ENCODE measurements at places on chromosomes 6 and 20.

DNA sequence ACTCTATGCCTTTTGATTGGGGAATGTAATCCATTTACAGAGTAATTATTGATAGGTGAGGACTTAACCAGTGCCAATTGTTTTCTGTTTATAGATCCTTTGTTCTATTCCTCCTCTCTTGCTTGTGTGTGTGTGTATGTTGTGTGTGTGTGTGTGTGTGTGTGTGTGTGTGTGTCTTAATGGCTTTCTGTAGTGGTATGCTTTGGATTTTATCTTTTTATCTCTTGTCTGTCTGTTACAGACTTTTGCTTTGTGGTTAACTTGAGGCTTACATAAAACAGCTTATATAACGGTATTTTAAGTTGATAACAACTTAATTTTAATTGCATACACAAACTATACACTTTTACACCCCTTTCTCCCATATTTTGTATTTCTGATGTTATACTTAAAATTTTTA is 54.7 kb downstream of the CDC5L start:
- no peaks in the 10 kb centered on the region for H3K27me3 ChIP-seq
- no peak overlapping the region for H3K4me3 ChIP-seq
- DNase-seq, result no peak
- H3K27ac ChIP-seq, result no peak overlapping the region

GRCh38 chr20:16407251-16408067 is 165.8 kb downstream of the KIF16B start:
- no peak overlapping the region for H3K4me3 ChIP-seq
- no peak overlapping the region for H3K27ac ChIP-seq
- H3K4me1 ChIP-seq, result no peaks in the 10 kb centered on the region
- H3K36me3 ChIP-seq, result peaks cover 13% of the 10 kb centered on the region
- no peaks in the 10 kb centered on the region for H3K27me3 ChIP-seq

DNA sequence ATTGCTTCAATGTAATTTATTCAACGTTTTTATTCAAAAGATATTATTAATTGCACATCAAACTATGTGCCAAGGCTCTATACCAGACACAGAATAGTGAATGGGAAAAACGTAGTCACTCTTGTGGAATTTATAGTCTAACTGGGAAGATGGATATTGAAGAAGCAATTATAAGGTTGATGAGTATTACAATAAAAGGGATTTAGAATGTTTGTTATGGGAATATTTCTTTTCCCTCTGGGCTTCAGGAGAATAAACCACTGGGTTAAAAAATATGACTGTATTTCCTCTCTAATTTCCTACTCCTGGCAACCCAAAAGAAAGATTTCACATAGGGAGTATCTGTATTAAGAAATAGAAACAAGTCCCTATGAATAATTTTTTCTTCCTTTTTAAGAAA is 25.1 kb upstream of the UTRN start:
- no peak overlapping the region for H3K4me3 ChIP-seq
- no peak overlapping the region for H3K27ac ChIP-seq
- H3K36me3 ChIP-seq, result no peaks in the 10 kb centered on the region
- peaks cover 6% of the 10 kb centered on the region for H3K4me1 ChIP-seq
- H3K27me3 ChIP-seq, result no peaks in the 10 kb centered on the region

DNA sequence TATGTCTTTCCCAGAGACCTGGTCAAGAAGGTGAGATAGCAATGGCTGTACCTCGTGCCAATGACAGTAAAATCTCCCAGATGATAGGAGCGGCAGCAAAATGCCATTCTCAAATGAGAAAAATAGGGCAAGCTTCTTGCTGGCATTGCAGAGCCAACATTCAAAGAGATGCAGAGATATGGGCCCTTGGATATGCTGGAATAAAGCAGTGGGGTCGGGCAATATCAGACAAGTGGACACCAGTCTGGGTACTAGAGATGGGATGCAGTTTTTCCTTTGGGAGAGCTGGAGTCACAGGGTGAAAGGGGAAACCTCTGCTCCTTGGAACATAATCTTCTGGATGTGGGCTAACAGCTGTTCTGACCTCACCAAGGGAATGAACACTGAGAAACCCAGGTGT is 29.0 kb downstream of the GSTA4 start:
- no peaks in the 10 kb centered on the region for H3K27me3 ChIP-seq
- no peak overlapping the region for H3K4me3 ChIP-seq
- H3K36me3 ChIP-seq, result no peaks in the 10 kb centered on the region
- no peak overlapping the region for H3K27ac ChIP-seq

- DNase-seq, result no peak
- peaks cover 4% of the 10 kb centered on the region for H3K36me3 ChIP-seq
- no peaks in the 10 kb centered on the region for H3K4me1 ChIP-seq
Observed at GRCh38 chr20:45873409-45874103, 7.5 kb upstream of the ZSWIM1 start.

DNA sequence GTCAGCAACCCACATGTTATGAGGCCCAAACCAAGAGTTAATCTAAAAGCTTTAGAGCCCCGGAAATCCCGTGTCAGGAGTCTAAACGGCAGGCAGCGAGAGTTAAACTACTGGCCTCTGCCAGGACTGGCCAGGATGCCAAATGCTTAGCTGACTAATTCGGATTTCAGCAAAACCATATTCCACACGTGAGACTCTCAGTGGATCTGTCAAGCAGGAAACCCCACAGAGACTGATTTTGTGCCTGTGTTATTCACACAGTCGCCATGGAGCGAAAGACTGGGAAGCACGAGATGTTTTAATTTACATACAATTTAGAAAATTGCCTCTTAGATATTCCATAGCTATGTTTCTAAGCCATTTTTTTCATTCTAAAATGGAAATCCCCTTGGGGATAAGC is 152.9 kb downstream of the RNASET2 start:
- H3K27ac ChIP-seq, result no peak overlapping the region
- H3K27me3 ChIP-seq, result no peaks in the 10 kb centered on the region

DNA sequence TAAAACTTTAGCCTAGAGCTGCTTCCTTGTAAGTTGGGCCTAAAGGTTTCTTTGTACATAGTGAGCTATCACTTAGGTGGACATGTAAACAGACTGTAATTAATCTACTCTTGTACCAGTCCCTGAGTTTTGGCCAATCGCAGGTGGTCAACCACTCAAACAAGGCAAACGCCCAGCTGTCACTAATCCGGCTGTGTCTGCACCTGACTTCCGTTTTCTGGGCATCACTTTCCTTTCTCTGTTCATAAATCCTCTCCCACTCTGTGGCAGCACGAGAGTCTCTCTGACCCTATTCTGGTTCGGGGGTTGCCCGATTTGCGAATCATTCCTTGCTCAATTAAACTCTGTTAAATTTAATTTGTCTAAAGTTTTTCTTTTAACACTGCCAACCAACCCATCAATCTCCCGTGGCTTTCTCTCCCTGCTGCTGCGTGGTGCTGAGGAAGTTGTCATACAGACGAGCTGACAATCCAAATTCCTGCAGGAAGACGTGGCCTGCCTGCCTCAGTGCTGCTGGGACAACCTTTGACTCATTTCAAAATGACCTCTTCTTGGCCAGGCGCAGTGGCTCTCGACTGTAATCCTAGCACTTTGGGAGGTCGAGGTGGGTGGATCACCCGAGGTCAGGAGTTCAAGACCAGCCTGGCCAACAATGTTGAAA is 206.3 kb downstream of the QKI start:
- no peak overlapping the region for H3K27ac ChIP-seq
- no peak for DNase-seq
- no peaks in the 10 kb centered on the region for H3K36me3 ChIP-seq
- no peaks in the 10 kb centered on the region for H3K4me1 ChIP-seq
- H3K27me3 ChIP-seq, result no peaks in the 10 kb centered on the region

DNA sequence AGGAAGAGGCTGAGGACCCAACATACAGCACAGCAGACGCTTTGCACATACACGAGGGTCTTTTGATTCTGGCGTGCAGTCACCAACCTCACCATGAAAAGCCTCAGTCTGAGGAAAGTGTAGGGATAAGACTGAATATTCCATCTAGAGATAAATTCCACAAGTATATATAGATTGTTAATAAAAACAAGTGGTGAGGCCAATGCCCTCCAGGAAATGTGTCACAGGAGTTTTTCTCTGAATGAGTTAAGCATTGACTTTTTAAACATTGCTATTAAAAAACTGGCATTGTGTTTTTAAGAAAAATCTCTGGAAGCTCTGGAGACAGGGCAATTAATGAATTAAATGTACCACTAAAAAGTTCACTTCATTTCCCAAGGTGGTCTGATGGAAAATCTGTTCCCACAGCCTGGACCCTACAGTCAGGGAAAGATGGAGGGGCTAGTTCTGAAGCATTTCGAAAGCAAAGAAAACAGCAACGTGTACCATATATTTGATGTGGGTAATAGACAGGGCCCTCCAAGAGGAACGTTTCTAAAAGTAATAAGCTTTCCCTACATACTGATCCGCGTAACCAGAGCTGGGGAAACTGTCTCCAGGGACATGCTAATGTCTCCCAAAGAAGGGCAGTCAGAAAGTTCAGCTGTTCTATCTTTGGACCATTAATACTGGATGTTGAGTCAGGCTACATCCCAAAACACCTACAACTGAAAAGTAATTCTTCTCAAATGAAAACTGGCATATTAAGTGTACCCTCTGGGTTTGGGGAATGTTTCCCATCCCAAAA is 301.1 kb downstream of the FOXC1 start:
- no peak for DNase-seq
- no peaks in the 10 kb centered on the region for H3K27me3 ChIP-seq
- no peaks in the 10 kb centered on the region for H3K36me3 ChIP-seq
- no peaks in the 10 kb centered on the region for H3K4me1 ChIP-seq
- no peak overlapping the region for H3K27ac ChIP-seq
- H3K4me3 ChIP-seq, result no peak overlapping the region

- peak overlapping the region; percentile 31 for H3K4me3 ChIP-seq
- H3K27me3 ChIP-seq, result no peaks in the 10 kb centered on the region
- H3K4me1 ChIP-seq, result peaks cover 12% of the 10 kb centered on the region
- no peaks in the 10 kb centered on the region for H3K36me3 ChIP-seq
Observed at GRCh38 chr6:26197933-26198721, 110.9 kb downstream of the HFE start.

GRCh38 chr20:18926965-18927364 is 113.4 kb downstream of the SCP2D1 start:
- no peak overlapping the region for H3K4me3 ChIP-seq
- H3K4me1 ChIP-seq, result no peaks in the 10 kb centered on the region
- no peaks in the 10 kb centered on the region for H3K27me3 ChIP-seq
- no peak overlapping the region for H3K27ac ChIP-seq

- DNase-seq, result no peak
- H3K27ac ChIP-seq, result no peak overlapping the region
- H3K4me1 ChIP-seq, result no peaks in the 10 kb centered on the region
- no peaks in the 10 kb centered on the region for H3K27me3 ChIP-seq
Observed at GRCh38 chr6:47654255-47654654, 44.1 kb upstream of the ADGRF4 start.

DNA sequence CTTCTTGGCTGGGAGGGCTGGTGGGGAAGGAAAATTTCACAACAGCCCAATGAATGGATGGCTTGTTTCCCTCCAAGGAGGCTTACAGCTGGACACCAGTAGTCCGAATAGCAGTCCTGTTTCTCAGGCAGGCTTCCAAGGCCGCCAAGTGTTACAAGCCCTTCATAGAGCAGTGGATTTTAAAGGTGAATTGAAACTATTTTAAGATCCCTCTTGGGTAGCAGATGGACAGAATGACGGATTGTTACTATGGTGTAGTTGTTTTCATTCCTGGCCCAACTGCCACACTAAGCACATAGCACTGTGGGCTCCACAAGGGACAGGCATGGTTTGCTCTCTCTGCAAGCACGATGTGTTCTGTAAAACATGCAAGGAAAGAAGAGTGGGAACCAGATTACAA is 203.3 kb upstream of the TAB2 start:
- H3K4me1 ChIP-seq, result no peaks in the 10 kb centered on the region
- no peaks in the 10 kb centered on the region for H3K27me3 ChIP-seq
- no peak for DNase-seq
- H3K27ac ChIP-seq, result no peak overlapping the region

DNA sequence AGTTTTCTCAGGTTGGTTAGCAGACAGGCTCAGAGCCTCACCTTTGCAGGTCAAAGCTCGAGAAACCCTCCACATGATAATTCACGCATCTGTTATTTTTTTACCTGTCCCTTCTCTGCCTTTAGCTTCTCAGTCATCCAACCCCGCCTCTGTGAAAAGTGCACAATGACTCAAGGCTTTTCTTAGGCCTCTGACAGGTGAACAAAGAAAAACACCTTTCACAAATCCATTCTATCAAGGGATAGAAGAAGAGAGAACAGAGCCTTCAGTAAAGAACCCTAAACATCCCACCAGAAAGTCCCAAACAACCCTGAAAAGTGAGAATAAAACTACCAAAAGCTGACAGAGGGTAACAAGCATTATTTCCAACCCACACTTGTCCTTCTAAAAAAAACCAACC is 178.2 kb downstream of the GJA10 start:
- no peaks in the 10 kb centered on the region for H3K36me3 ChIP-seq
- no peak for DNase-seq
- H3K4me3 ChIP-seq, result no peak overlapping the region
- no peak overlapping the region for H3K27ac ChIP-seq

DNA sequence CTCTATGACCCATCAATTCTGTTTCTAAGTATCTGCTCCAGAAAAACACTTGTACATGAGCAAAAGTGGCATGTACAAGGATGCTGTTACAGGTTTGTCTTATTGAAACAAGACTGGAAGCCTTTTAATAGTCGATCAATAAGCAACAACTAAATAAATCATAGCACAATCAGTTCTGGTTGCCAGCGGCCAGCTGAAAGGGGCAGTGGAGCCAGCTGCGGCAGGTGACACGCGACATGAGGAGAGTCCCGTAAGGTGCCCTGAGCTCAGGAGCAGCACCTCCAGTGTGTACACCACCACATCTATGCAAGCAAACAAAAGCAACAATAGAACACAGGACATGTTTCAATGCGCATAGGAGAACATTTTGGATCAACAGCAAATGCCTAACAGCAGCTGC is 20.7 kb upstream of the NNAT start:
- H3K4me3 ChIP-seq, result no peak overlapping the region
- H3K27ac ChIP-seq, result no peak overlapping the region
- H3K36me3 ChIP-seq, result no peaks in the 10 kb centered on the region
- no peaks in the 10 kb centered on the region for H3K4me1 ChIP-seq

DNA sequence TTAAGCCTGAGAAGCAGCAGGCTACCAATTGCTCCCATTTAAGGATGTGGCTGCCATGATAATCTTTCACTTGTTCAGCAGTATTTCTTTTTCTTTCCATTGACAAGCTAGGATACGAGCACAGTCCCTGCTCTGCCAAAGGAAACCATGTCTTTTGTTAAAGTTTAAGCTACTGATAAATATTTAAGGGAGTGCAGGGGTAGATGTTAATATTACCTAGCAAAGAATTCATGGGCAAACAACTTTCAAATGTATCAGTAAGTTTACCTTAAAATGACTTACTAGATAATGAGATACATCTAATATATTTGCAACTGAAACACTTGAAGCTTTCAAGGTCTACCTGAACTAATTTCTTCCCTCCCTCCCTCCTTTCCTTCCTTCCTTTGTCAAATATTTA is 77.3 kb downstream of the OPN5 start:
- no peaks in the 10 kb centered on the region for H3K36me3 ChIP-seq
- H3K4me3 ChIP-seq, result no peak overlapping the region
- H3K27me3 ChIP-seq, result no peaks in the 10 kb centered on the region
- H3K4me1 ChIP-seq, result peaks cover 4% of the 10 kb centered on the region
